ENCODE measurements at places on chromosomes 16 and 17. TPM values are rescaled to one million over a fixed set of nuclear protein-coding genes. Genes with fewer than 3 reads are reported as not detected.

The VTN gene
- 0.32 TPM for total RNA-seq

The TP53TG3 gene
- total RNA-seq: not detected

DNA sequence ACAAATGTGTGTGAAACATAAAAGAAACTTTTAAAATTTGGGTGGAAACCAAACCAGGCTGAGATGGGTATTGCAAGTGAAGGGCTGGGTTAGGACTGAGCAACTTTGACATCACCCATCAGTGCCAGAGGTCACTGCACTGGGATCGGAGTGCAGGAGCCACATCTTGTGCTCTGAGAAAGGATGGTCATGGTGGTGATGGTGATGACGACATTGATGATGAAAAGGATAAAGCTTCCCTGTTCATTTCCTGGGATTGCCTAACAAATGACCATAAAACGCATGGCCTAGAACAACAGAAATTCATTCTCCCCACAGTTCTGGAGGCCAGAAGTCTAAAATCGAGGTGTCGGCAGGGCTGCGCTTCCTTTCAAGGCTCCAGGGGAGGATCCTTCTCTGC is 324.0 kb downstream of the MAF start:
- H3K27ac ChIP-seq: no peak overlapping the region
- H3K4me3 ChIP-seq: no peak overlapping the region
- no peak for DNase-seq
- no peaks in the 10 kb centered on the region for H3K36me3 ChIP-seq
- no peaks in the 10 kb centered on the region for H3K4me1 ChIP-seq

The KCNJ12 gene
- total RNA-seq: 1.4 TPM

DNA sequence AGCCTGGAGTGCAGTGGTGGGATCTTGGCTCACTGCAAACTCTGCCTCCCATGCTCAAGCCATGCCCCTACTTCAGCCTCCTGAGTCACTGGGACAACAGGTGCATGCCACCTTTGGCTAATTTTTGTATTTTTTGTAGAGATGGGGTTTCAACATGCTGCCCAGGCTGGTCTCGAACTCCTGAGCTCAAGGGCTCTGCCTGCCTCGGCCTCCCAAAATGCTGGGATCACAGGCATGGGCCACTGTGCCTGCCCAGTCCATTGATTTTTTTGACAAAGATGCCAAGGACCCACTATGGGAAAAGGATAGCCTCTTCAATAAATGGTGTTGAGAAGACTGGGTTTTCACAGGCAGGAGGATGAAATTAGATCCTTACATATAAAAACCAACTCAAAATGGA is 10.8 kb upstream of the ADCY7 start:
- no peak overlapping the region for H3K27ac ChIP-seq
- H3K4me1 ChIP-seq: no peaks in the 10 kb centered on the region
- no peaks in the 10 kb centered on the region for H3K27me3 ChIP-seq
- DNase-seq: no peak
- no peaks in the 10 kb centered on the region for H3K36me3 ChIP-seq

- no peak overlapping the region for H3K27ac ChIP-seq
- no peaks in the 10 kb centered on the region for H3K4me1 ChIP-seq
- no peaks in the 10 kb centered on the region for H3K27me3 ChIP-seq
Measured at GRCh38 chr17:61984821-61985220, 57.0 kb upstream of the INTS2 start.

- no peak for DNase-seq
- peaks cover 6% of the 10 kb centered on the region for H3K4me1 ChIP-seq
- no peaks in the 10 kb centered on the region for H3K27me3 ChIP-seq
- H3K4me3 ChIP-seq: no peak overlapping the region
Measured at GRCh38 chr16:49835161-49835777, 20.6 kb downstream of the ZNF423 start.

The NPIPA3 gene
- not detected for total RNA-seq

- no peaks in the 10 kb centered on the region for H3K36me3 ChIP-seq
- H3K27ac ChIP-seq: no peak overlapping the region
- DNase-seq: no peak
- no peak overlapping the region for H3K4me3 ChIP-seq
- no peaks in the 10 kb centered on the region for H3K4me1 ChIP-seq
Measured at GRCh38 chr17:7191069-7191468, 11.9 kb upstream of the ASGR1 start.

GRCh38 chr16:82748026-82748425 is 121.3 kb downstream of the CDH13 start:
- no peaks in the 10 kb centered on the region for H3K4me1 ChIP-seq
- H3K4me3 ChIP-seq: no peak overlapping the region
- no peaks in the 10 kb centered on the region for H3K36me3 ChIP-seq
- H3K27me3 ChIP-seq: no peaks in the 10 kb centered on the region
- no peak overlapping the region for H3K27ac ChIP-seq

The BEAN1 gene
- 0.16 TPM for total RNA-seq

DNA sequence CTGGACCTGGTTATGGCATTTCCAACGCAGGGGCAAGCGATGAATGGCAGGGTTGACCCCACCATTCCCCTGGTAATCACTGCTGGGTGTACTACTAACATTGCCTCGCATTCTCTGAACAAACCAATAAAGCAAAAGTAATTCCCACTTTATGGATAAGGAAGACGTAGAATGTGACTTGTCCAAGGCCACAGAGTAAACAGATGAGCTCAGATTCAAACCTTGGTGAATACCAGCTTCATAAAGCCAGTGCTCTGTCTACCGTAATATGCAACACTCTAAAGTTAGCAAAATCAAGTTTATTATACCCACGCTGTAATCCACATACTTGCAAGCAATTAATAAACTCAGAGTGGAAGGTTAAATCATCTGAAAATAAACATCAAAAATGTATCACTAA is 59.6 kb downstream of the ANKFY1 start:
- H3K27me3 ChIP-seq: no peaks in the 10 kb centered on the region
- peak overlapping the region; percentile 62 for H3K27ac ChIP-seq
- no peak overlapping the region for H3K4me3 ChIP-seq

- H3K27ac ChIP-seq: no peak overlapping the region
- no peaks in the 10 kb centered on the region for H3K36me3 ChIP-seq
- H3K4me1 ChIP-seq: no peaks in the 10 kb centered on the region
- no peak for DNase-seq
Measured at GRCh38 chr17:19305761-19306159, 56.8 kb downstream of the B9D1 start.

GRCh38 chr16:62363501-62363900 is 327.3 kb upstream of the CDH8 start:
- no peak overlapping the region for H3K4me3 ChIP-seq
- no peaks in the 10 kb centered on the region for H3K27me3 ChIP-seq
- H3K36me3 ChIP-seq: no peaks in the 10 kb centered on the region
- no peak for DNase-seq
- no peak overlapping the region for H3K27ac ChIP-seq

GRCh38 chr16:30888856-30889499 is 4.9 kb downstream of the BCL7C start:
- DNase-seq: no peak
- no peak overlapping the region for H3K27ac ChIP-seq
- no peaks in the 10 kb centered on the region for H3K4me1 ChIP-seq
- H3K27me3 ChIP-seq: no peaks in the 10 kb centered on the region

The CD300H gene
- total RNA-seq: 1.5 TPM

The PRSS8 gene
- total RNA-seq: not detected

The USP31 gene
- 21.0 TPM for total RNA-seq

Data from breast epithelium (tissue), 4 donors.